ENCODE measurements at places on chromosomes 7 and 10.

- no peak for DNase-seq
These were observed 101.0 kb downstream of the CABCOCO1 start for GRCh38 chr10:61763778-61764177.

DNA sequence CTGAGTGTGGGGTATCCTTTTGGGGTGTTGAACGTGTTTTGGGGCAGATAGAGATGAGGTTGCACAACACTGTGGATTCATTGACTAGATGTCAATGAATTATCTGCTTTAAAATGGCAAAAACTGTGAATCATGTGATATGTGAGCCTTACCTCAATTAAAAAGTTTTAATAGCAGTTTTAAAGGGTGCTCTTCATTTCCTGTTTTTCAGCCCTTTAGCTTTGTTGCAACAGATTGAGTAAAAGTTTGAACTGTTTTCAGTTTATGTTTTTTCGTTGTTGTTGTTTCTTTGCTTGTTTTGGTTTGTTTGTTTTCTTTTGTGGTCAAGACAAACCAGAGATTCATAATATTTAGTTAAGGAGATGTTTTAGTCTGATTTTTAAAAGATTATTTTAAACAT is 9.4 kb downstream of the TAS2R41 start:
- DNase-seq: no peak

GRCh38 chr7:16040346-16040745 is 353.9 kb upstream of the MEOX2 start:
- no peak for DNase-seq

DNA sequence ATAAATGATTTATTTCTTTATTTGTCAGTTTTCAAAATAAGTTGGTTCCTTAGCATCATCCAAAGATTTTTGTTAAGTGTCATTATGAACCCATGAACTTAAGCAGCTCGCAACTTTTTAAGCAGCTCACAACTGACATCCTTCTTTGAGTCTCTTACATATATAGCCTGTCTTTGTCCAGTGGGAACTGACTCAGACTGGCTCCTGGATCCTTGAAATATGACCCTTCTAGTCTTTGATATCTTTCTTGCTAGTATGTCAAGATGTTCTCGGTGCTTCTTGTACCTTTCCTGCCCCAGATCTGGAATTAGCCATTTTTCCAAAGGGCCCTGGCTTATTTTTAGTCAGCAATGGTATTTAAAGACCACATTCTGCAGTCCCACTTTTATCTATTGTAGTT is 53.9 kb upstream of the ARID5B start:
- DNase-seq: no peak

GRCh38 chr10:8121201-8121890 is 66.9 kb downstream of the GATA3 start:
- DNase-seq: no peak
